Glomerular endothelial cell (primary cell): ENCODE measurements at places on chromosomes 2 and 18. TPM values are rescaled to one million over a fixed set of nuclear protein-coding genes. Genes with fewer than 3 reads are reported as not detected.
A peak's percentile ranks its signal among the peaks of the same experiment; 100 is the strongest.

- no peak for DNase-seq
Measured at GRCh38 chr2:26914659-26915310, 55.7 kb upstream of the MAPRE3 start.

DNA sequence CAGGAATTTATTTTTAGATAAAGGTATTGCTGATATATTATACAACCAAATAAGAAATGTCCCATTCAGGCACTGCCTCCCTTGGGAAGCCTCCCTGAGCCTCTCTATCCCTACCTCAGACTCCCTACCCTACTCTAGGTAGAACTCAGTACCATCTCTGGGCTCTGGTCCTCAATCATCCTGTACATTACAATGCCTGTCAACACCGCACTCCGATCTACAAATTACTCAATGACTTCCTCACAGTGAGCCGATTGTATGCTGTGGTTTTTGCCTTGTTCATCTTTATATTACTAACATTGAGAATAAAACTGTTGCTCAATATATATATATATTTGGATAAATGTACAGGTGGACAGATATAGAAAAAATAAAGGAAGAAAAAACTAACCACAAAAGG is 207.5 kb downstream of the STK39 start:
- DNase-seq = no peak

Gene GPR155
- total RNA-seq = 2.5 and 3.8 TPM in 2 replicates

- DNase-seq = peak; percentile 10
Measured at GRCh38 chr2:30862054-30862651, 54.9 kb upstream of the CAPN13 start.

DNA sequence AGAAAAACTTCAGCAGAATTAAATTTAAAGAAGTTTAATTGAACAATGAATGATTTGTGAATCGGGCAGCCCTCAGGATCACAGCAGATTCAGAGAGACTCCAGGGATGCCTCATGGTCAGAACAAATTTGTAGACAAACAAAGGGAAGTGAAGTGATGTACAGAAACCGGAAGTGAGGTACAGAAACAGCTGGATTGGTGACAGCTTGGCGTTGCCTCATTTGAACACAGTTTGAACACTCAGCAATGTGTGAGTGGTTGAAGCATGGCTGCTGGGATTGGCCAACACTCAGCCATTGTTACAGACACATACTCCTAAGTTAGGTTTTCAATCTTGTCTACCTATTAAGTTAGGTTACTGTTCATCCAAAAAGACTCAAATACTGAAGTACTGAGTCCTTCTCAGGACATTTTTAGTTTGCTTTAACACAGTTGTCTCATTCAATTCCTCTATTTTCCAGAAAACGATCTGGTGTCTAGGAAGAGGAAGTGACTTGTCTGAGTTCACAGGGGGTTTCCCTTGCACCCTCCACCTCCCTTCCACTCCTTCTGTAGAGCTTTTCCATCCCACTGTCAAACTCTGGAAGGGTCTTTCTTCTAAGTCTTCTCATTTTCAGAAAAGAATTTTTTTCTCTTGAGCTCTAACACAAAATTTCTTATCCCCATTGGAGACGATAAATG is 137.9 kb downstream of the SLC4A3 start:
- DNase-seq = no peak

DNA sequence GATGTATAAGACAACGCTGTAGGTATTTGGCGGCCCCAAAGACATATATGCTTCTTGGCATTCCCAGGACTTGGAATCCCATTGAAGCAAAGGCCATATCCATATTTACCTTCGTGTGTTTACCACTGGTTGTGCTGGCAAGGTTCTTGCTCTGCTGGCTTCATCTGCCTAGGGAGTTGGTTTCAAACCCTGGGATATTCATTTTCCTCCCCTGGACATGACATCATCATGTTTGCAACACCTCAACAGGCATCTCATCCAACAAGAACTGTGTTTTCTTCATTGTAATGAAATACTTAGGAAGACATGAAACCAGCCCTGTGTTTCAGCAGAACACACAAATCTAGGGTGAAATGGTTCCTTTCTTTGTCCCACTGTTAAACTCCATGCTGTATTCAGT is 77.9 kb upstream of the PHLPP1 start:
- DNase-seq = no peak

DNA sequence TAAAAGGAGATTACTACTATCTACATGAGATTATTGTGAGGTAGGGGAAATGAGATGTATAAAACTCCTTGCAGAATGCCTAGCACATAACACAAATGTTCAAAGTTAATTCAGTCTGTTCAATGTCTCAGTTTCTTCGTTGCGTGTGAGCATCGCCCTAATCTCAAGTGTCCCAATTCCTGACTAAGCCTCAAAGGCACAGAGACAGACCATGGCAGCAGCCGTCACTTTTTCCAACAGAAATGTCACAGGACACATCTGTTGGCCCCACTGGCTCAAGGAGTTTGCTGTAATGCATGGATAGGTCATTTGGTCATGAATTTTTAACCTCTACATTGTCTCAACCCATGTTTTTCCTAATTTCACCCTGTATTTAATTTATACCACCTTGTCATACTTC is 75.3 kb downstream of the STK39 start:
- no peak for DNase-seq

Gene RESP18
- not detected in 2 replicates for total RNA-seq

GRCh38 chr2:121562269-121563176 is 31.8 kb downstream of the RNU4ATAC start:
- DNase-seq = no peak

Gene SLC30A3
- total RNA-seq = 5.9 and 6.5 TPM in 2 replicates

DNA sequence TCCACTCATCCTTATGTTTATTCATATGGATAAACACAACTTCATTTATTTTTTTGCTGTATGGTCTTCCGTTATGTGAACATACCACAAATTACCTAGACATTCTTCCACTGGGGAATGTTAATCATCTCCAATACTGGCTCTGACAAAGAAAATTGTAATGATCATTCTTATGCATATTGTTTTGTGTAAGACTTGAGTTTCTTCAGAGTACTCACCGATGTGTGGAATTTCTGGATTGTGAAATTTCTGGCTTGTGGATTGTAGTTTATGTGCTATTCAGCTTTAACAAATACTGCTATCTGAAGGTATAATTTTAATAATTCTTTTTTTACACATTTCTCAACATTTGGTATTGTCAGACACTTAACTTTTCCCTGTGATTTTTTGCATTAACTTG is 212.2 kb upstream of the THUMPD2 start:
- no peak for DNase-seq

GRCh38 chr2:122999258-122999657 is 1025.8 kb upstream of the CNTNAP5 start:
- no peak for DNase-seq

DNA sequence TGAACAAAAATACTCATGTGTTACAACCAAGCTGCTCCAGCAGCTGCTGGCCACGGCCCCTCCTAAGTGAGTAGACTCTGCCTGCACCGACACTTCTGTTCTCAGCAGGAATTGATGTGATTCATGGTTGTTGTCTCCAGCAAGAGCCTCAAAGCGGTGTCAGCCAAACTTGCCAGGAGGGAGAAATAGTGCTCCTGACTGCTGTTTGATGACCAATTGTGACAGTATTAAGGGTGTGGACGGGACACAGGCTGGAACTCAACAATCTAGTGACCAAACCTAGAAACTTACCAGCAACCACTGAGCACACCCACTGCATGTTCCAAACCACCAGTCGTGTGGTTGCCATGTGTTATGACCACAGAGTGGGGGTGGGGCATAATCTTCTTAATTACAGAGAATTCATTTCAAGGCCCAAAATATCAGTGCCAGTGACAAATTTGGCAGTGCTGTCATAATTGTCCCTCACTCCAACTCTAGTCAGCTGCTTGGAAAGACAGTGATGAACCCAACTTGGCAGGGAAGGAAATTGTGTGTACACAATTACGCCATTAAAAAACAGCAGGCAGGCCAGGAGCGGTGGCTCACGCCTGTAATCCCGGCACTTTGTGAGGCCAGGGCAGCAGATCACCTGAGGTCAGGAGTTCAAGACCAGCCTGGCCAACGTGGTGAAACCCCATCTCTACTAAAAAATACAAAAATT is 30.4 kb downstream of the FBLN7 start:
- no peak for DNase-seq

DNA sequence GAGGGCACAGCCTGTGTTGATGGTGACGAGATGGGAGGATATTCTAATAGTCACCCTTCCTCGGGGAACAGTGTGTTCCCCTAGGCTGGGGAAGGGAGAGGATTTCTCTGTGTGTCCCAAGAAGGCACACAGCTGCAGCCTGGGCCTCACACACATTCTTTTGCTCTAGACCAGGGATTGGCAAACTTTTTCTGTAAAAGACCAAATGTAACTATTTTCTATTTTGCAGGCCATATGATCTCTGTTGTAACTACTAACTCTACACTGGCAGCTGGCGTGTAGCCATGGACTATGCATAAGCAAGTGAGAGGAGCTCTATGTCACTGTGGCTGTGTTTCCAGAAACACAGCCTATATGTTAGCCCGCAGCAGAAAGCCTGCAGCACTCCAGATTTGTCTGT is 65.8 kb downstream of the ARHGAP28 start:
- no peak for DNase-seq

DNA sequence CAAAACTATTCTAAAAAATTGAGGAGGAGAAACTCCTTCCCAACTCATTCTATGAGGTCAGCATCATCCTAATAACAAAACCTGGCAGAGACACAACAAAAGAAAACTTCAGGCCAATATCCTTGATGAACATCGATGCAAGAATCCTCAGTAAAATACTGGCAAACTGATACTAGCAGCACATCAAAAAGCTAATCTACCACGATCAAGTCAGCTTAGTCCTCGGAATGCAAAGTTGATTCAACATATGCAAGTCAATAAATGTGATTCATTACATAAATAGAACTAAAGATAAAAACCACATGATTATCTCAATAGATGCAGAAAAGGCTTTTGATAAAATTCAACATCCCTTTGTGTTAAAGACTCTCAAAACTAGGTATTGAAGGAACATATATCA is 63.1 kb downstream of the EHBP1 start:
- DNase-seq = no peak

Gene CRYGC
- not detected in 2 replicates for total RNA-seq

DNA sequence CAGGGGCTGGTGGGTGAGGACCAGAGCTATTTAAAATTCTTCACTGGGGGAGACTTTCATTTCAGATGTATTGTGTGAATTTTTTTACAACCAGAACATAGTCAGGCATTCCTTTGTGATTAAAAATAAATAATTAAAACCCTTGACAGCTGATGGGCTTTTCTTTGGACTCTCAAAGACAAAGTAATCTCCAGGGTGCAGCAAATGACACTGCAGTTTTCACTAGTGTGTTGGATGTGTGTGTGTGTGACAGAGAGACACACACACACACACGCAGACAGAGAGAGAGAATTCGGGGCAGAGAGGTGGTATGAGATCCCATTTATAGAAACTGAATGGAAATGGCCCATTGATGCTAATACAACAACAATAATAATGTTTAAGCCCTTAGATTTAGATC is 10.3 kb upstream of the GALNT14 start:
- no peak for DNase-seq
